GM13976 (cell line): ENCODE measurements at places on chromosomes 7 and 10.
A peak's percentile ranks its signal among the peaks of the same experiment; 100 is the strongest.

GRCh38 chr7:129903935-129904334 is 48.8 kb downstream of the UBE2H start:
- no peak for DNase-seq

DNA sequence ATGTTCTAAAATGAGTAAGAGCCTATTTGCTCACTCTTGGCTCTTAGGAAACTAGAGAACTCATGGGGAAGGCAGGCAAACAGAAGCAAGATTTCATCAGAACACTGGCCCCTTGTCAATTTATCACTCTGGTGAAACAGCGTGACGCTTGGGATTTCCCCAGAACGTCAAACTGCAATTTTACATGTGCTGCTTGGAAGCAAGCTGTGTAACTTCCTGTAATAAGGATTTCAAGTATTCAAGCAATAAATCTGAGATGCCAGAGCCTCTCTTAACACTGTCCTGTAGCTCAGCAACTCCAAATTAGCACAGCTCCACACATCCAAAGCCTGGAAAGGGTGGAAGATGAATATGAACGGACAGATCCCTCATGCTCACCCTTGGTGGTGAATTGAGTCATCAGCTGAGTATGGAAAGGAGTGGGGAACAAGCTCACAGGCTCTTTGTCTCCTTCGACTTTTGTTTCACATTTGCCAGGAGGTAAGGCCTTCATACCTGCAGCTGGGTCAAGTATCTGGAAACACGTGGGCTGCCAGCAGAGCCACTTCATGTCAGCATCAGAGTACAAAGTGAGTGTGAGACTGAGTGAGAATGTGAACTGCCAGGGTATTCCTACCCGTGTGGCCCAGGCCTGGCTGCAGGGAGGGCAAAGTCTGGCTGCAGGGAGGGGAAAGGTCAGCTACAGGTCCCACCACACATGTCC is 140.4 kb upstream of the NAMPT start:
- DNase-seq: peak; percentile 81

- no peak for DNase-seq
Observed at GRCh38 chr10:43943818-43944360, 295.2 kb upstream of the ZNF32 start.

GRCh38 chr10:116796469-116796868 is 52.8 kb upstream of the ENO4 start:
- DNase-seq: no peak

DNA sequence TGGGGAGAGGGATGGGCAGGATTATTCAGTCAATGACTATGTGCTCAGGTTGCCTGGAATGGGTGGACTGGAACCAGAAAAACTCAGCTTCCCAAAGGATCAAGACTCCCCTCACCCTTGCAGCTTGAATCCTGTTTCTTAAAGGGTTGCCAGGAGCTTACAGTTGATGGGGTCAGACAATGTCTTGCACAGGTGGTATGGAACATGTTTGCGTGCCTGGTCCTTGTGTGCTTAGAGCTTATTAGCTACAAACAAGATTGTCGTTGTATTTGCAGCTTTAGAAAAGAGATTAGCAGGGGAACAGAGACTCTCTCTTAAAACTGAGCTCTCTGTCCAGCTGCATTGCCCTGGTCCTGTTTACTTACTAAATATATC is 56.9 kb downstream of the PRR15 start:
- no peak for DNase-seq

DNA sequence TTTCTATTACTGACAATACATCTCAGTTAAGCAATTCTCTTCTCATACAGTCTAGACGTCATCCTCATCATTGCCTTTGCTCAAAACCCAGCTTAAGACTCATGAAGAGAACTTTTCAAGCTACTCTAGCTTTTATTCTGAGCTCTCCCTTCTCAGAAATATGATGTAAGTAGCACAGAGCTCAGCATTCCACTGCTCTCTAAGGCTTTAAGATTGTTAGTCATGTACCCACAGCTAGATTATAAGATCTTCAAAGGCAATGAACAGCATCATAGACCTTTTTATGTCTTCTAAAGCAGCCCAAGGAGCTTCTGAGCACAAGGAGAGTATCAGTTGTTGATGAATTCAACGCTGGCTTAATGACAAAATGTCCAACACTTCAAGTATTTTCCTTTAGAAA is 119.3 kb downstream of the NRP1 start:
- no peak for DNase-seq

- no peak for DNase-seq
Observed at GRCh38 chr10:114343623-114344505, 60.4 kb downstream of the AFAP1L2 start.

- DNase-seq: no peak
Observed at GRCh38 chr10:94206176-94206575, 156.6 kb downstream of the NOC3L start.

DNA sequence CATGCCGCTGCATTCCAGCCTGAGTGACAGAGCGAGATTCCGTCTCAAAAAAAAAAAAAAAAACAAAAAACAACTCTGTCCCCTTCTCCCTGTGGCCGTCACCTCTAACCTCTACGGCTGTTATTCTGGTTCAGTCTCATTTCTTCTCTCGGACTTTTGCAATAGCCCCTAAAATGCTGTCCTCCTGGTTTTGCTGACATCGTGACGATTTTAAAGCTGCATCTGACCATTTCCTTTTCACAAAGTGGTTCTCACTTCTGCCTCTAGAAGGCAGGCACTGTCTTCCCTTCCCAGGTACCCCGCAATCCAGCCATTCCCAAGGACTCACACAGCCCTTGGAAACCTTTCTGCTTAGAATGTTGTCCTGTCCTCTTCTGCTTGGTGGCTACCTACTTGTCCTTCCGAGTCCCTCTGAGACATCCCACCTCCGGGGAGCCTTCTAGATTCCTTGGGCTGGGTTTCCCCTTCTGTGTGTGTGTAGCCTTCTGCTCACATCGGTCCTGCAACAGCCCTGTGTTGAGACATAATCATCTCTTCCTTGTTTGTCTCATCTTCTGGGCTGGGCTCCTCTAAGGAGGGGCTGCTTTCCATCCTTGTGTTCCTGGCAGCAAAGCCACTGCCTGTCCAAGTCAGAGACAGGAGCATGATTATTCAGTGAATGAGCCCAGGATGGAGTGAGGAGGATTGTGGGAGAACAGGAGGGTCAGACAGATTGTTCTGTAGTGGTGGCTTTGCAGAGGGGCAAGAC is 83.1 kb downstream of the GRK5 start:
- no peak for DNase-seq

DNA sequence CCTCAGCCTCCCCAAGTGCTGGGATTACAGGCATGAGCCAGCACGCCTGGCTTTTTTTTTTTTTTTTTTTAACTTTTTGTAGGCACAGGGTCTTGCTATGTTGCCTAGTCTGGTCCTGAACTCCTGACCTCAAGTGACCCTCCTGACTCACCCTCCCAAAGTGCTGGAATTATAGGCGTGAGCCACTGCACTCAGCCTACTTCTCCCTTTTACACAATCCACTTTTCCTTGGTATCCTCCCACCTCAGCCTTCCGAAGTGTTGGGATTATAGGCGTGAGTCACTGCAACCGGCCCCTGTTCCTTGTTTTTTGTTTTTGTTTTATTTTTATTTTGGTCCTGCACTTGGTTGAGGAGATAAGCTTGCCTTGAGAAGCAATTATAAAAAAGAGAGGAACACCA is 75.9 kb upstream of the KMT2C start:
- no peak for DNase-seq

- DNase-seq: peak; percentile 78
Observed at GRCh38 chr7:139702811-139703486, 74.8 kb downstream of the HIPK2 start.

- DNase-seq: no peak
Observed at GRCh38 chr7:130925136-130925794, 191.3 kb upstream of the KLF14 start.

DNA sequence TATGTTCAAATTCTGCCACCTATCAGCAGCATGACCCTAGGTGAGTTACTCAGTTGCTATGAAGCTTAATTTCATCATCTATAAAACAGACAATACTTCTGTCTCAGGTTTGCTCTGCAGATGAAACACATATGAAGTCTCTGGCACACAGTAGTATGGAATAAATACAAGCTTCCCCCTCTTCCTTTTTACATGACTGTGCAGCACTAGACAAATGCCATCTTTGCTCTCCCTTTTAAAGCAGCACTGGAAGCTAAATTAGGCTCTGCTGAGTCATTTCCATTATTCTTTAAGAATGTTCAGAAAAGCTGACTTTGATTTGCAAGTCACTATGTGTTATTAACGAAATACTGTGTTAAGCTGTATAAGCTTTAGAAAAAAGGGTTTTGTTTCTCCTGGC is 40.7 kb upstream of the ANAPC16 start:
- no peak for DNase-seq

DNA sequence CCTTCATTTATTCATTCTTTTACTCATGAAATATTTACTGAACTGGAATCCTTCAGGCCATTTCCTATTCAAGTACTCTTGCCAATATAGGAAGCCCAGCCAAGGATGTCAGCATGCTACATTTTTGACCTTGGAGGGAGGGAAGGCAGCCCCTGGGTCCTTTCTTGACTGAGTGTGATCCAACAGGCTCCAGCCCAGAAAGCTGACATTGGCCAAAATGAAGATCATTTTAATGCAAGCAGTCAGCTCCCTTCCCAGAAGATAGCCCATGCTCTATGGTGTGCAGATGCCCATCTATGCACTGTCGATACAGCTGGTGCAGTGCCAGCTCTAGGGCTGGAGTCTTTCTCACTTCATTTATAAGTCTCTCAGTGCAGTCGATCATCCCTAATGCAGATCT is 646.0 kb downstream of the KCNMA1 start:
- no peak for DNase-seq

DNA sequence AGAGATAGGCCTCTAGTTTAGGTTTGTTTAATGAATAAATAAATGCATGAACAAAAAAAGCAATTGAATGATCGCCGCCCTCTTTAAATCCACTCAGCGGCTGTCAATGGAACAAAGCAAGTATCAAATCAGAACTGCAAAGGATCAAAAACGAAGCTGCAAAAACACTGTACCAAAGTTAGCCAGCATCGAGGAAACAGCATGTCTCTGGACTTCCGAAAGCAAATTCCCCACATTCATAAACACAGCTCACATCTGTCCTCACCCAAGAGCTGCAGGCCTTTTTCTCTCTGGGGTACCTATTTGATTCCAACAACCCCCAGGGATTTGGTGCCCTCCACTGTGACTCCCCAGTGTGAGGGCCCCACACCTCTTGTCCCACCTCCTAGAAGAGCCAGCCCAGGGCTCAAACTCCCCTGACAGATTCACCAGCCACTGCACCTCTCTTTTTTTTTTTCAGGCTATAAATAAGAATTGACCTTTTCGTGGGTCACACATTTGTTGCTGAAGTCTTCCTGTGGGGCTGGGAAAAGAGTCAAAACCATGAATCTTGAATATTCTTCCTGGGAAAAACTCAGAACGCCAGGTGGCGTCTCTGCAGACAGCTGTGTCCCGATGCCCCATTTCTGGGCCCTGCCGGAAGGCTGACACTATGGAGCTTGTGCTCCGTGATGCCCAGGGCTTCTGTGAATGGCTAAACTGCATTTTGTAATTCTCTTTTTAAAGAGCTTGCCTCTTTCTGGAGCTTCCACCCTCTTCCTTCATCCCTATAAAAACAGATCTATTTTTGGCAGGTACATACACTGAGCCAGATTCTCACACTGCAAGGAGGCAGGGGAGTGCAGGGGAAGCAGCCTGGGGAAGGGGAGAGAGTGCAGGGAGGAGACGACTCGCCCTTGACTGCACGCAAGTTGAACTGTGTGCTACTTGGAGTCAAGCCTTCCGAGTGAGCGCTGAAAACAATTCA is 51.7 kb downstream of the HSPA12A start:
- DNase-seq: no peak

GRCh38 chr10:70617798-70618568 is 15.4 kb upstream of the PRF1 start:
- DNase-seq: no peak

- no peak for DNase-seq
Observed at GRCh38 chr7:81415181-81415580, 354.7 kb downstream of the HGF start.

DNA sequence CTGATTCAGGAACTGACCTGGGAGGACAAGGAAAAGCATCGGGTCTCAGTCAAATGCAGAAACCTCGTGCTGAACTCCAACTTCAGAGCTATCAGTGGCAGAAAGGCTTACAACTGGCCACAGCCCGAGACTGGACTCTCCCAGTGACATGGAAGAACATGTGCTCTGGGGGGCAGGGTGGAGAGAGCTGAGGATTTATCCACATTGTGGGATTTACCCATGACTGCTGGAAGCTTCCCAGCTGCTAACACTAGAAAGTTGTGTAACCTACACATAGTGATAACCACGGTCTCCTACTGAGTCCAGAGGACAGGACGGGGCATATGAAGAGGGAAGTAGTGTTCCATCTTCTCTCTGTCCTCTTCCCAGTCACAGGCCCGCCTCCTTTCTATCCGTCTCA is 103.4 kb downstream of the ITIH5 start:
- DNase-seq: no peak

- DNase-seq: no peak
Observed at GRCh38 chr7:92747041-92747835, 89.1 kb downstream of the CDK6 start.

DNA sequence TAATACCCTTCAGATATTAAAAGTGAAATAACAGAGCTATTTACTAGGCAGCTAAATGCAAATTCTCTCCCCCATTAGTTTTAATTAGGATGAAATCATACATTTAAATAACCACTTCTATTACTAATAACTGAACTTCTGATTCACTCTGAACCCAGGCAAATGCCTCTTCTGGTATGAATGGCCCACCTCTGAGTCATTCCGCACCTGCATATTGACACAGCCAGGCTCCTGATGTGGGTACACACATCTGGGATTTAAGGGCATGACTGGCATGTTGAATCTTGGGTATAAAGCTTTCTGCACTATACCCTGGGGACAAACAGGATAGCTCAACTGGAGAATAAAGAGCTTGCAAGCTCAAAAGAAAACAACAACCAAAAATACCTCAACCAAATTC is 140.9 kb downstream of the AUTS2 start:
- peak; percentile 36 for DNase-seq
